Activated naive CD8-positive, alpha-beta T cell treated with anti-CD3 and anti-CD28 coated beads, Interleukin-2, amount 50 U/mL, for 24 hours (primary cell): ENCODE measurements at places on chromosomes 4 and X.
A peak's percentile ranks its signal among the peaks of the same experiment; 100 is the strongest.

DNA sequence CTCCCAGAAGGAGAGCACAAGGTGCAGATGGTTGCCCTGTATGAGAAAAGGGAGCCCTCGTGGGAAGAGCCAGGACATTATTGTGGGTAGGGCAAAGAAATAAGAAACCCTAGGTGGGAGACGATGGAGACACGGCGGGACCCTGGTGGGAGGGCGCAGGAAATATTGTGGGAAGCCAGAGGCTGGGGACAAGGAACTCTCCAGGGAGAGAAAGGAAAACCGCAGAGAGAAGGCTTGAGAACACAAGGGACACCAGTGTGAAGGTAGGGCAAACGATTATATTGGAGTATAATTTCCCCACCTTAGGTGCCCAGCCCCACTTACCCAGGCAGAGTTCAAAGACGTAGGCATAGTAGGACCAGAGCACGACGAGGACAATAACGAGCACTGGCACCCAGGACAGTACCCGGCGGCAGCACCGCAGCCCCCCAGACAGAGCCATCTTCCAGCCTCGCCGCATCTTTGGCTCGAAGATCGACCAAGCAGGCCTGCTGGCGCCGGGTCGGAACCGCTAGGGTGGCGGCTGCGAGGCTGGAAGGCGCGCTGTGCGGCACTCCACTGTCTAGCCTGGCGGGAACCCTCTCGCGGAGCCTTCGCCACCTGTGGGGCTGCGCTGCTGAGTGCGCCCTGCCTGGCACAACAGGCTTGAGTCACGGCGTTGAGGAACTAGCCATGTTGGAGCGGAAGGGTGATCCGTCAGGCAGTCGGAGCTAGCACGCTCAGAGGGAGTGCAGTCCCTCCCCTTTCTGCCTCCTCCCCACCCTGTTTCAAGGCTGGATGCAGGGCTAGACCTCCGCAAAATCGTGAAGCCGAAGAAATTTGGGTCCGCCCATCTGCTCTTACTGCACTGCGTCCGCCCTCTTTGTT is at the start of gene ZDHHC15:
TSS of gene ZDHHC15 (minus strand) at position 473 of the 867 bp plus-strand sequence. CDS start at position 460, 13 bp downstream.
- no peaks in the 10 kb centered on the region for H3K27me3 ChIP-seq
- DNase-seq, result peak; percentile 31
- no peaks in the 10 kb centered on the region for H3K36me3 ChIP-seq
- peak within 1 kb of the TSS; percentile 64 for H3K27ac ChIP-seq
- peak within 1 kb of the TSS; percentile 76 for H3K4me3 ChIP-seq

DNA sequence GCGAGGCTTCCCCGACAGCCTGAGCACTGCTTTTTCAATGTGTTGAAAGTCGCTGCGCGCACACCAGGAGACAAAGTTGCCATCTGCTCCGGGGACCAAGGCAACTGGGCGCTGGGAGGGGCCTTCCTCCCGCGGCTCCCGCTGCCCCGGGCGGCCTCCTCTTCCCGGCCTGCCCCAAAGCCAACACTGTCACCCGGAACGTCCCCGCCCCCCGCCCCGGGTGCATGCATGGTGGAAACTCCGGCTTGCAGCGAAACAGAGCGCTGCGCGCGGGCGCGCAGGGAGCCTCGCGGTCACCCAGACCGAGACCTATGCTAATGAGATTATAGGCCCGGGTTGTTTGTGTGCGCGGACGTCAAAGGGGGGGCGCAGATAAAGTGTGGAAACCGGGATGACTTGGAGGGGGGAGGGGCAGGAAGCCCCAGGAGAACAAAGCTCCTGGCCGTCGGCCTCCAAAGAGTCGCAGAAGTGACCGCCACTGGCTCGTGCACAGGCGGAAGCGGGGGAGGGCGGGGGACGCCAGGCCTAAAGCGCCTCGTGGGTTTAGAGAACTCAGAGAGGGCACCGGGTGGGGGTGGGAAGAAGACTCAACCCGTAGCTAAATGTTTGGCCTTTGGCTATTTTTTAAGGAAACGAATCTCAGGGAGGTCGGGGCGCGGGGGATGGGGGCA is 88.8 kb downstream of the BCOR start:
- no peaks in the 10 kb centered on the region for H3K36me3 ChIP-seq
- peaks cover 37% of the 10 kb centered on the region for H3K27me3 ChIP-seq
- H3K4me3 ChIP-seq, result peak overlapping the region; percentile 52
- peak; percentile 44 for DNase-seq
- H3K4me1 ChIP-seq, result peaks cover 39% of the 10 kb centered on the region

DNA sequence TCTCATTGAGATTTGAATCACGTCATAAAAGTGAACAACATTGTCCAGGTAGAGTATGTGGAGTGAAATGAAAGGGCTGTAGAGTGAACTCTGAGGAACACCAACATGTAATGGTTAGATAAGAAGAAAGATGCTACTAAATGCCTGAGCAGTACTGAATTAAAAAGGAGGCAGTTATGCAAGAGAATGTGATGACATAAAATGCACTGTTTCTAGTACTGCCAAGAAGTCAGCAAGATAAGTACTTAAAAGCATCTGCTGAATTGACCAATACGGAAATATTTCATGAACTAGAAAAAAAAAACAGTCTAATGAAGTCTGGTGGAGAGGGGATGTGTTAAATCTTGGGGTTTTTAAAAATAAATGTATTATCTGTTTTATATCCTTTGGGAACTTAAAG is 583.8 kb upstream of the GALNT7 start:
- DNase-seq, result no peak
- no peak overlapping the region for H3K27ac ChIP-seq
- H3K4me3 ChIP-seq, result no peak overlapping the region
- no peaks in the 10 kb centered on the region for H3K36me3 ChIP-seq

DNA sequence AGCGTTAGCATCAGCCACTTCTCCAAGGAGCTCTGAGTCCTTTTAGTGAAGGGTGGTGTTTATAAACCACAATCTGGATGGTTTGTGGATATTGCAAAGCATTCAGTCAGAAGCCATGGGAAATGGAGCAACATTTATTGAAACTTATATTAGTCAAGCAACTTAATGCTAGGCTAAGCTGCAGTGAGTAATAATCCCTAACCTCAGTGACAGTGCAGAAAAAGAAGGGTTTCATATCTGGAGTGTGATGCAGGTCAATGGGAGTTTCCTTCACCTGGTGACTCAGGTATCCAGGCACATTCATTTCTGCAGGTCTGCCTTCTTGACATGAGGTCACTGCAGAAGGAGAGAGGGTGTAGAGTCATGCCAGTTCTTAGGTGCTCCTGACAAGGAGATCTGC is 10.4 kb upstream of the DRD5 start:
- no peaks in the 10 kb centered on the region for H3K36me3 ChIP-seq
- H3K27ac ChIP-seq, result no peak overlapping the region

DNA sequence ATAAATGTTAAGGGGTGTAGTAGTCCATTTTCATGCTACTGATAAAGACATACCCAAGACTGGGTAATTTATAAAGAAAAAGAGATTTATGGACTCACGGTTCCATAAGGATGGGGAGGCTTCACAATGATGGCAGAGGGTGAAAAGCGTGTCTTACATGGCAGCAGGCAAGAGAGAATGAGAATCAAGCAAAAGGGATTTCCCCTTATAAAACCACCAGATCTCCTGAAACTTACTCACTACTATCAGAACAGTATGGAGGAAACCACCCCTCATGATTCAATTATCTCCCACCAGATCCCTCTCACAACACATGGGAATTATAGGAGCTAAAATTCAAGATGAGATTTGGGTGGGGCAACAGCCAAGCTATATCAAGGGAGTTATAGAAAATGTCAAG is 329.2 kb downstream of the DTHD1 start:
- no peaks in the 10 kb centered on the region for H3K36me3 ChIP-seq
- no peak overlapping the region for H3K4me3 ChIP-seq
- H3K27me3 ChIP-seq, result peaks cover 1% of the 10 kb centered on the region
- DNase-seq, result no peak

DNA sequence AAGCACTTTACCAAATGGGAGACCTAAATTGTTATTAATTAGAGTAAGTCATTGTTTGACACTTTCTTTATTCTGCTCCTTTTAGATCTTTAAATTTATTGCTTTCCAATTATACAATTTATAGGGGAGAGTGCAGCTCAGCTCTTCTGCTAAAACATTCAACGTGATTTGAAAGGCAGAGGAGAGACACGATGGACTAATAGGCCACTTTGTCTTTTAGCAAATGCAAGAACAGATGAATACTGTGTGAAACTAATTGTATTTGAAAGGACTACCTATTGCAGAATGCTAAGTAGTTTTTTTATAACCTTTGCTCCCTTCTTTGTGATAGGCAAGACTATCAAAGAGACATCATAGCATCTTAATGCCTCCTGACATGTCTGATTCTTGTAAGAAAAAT is 320.4 kb upstream of the KLF3 start:
- no peaks in the 10 kb centered on the region for H3K27me3 ChIP-seq
- DNase-seq, result no peak
- no peak overlapping the region for H3K27ac ChIP-seq
- peaks cover 6% of the 10 kb centered on the region for H3K36me3 ChIP-seq
- no peak overlapping the region for H3K4me3 ChIP-seq
- no peaks in the 10 kb centered on the region for H3K4me1 ChIP-seq

DNA sequence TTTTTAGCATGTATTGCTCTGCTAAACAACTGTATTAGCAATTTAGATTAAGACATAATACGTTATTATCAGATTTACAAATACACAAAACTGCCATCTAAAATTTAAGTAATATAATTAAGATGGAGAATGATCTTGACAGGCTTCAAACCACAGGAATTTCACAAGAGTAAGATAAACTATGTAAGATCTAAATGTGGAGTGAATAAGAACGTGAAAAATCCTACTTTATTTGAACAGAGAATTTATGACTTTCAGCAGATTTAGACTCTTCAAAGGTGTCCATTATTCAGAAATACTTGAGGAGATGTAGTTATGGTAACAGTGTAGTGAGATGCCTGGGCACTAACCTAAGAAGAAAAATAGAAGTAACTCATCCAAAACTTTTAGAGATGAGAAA is 73.2 kb downstream of the SLC4A4 start:
- H3K27ac ChIP-seq, result no peak overlapping the region
- no peaks in the 10 kb centered on the region for H3K4me1 ChIP-seq
- H3K36me3 ChIP-seq, result no peaks in the 10 kb centered on the region

GRCh38 chr4:139528377-139529005 is 27.5 kb downstream of the SETD7 start:
- no peak for DNase-seq
- H3K4me1 ChIP-seq, result peaks cover 10% of the 10 kb centered on the region
- no peak overlapping the region for H3K27ac ChIP-seq
- H3K36me3 ChIP-seq, result peaks cover 35% of the 10 kb centered on the region
- no peaks in the 10 kb centered on the region for H3K27me3 ChIP-seq
